ENCODE measurements at places on chromosomes 12 and 14.

DNA sequence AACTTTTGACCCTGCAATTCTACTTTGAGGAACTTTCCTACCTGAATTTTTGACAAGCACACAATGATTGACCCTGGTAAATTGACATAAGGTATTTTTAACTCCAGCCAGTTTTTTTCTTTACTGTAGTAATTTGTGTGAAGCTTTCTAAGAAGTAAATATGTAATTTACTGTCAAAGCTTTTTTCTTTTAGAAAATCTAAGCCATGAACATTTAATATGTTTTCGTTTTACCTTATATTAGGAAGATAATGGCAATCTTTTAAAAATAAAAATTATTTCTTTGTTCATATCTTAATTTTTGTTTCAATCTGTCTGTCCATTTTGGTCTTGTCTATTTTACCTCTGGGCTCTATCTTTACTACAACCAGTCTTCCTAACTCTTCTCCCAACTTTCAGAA is 279.9 kb downstream of the FBXL14 start:
- DNase-seq: no peak

GRCh38 chr12:120720234-120720986 is 5.2 kb upstream of the ACADS start:
- no peak for DNase-seq

DNA sequence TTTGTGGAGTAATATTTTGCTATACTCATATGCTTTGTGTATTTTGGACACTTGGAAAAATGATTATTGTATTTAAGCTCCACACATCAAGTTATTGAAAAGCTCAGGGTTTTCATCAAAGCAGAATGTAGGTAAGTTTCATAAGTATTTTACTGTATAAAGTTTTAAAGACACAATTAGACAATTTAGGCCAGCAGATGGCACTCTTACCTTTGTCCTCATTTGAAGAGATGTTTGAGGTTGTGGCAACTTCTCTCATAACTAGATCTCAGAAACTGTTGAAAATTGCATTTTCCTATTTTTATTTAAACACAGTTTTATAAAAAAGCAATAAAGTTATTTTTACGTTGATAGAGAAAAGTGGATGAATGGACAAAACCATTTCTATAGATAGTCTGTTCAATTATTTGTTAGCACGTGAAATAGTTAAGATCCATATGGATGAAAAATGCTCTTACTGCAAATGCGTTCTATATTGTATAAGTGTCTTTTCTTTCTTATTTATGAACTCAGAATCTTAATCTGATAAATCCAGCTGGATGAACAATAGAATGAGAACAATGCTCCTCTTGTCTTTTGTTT is 300.0 kb downstream of the AEBP2 start:
- DNase-seq: peak; percentile 28

GRCh38 chr12:115988625-115989563 is 288.6 kb downstream of the MED13L start:
- DNase-seq: no peak

- no peak for DNase-seq
These were observed 7.3 kb upstream of the MGP start for GRCh38 chr12:14892726-14893505.

GRCh38 chr14:22164616-22165015 is 424.4 kb downstream of the DAD1 start:
- no peak for DNase-seq

GRCh38 chr12:88650715-88651114 is 70.4 kb upstream of the KITLG start:
- DNase-seq: no peak

DNA sequence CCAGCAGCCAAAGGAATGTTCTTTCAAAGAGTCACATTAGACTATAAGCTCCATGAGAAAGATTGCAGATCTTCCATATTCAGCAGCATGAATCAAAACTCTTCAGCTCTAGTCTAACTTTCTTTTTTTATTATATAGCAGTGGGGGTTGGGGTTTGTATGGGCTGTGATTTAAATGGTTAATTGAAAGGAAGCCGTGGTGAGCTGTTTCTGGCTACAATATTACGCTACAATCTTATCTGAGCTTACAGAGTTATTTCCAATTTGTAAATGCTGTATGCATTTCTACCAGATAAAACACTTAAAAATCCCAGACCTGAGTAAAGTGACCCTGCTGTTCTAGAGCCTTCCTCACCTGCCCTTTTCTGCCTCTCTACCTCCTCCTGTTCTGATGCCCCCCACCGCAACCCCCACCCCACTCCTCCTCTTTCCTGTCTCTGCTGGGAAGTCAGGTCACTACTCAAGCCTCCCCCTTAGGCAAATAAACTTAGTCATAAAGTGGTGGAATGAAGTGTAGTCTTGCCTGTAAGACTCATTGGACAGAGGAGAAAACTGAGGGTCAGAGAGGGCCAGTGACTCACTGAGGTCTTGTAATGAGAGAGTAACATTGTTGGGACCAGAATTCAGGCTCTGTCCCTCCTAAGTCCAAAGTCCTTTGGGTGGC is 1089.5 kb downstream of the BCL11B start:
- DNase-seq: no peak

DNA sequence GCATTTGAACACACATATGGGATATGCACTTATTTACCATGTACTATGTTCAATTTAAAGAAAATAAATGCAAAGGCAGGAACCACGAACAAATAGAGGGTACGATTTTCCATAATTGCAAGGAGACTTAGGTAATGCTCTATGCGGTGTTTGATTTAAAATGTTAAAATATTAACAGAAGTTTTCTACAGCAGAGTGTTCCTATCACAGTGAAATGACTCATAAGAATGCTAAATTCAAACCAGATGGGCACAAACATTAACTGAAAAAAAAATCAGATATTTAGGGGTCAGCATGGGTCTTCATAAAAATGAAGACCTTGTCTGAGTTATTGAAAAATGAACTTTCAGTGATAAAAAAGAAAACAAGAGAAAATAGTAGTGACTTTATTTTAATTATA is 65.4 kb downstream of the LLPH start:
- no peak for DNase-seq

- no peak for DNase-seq
These were observed 266.0 kb downstream of the ALG10 start for GRCh38 chr12:34287986-34288962.

DNA sequence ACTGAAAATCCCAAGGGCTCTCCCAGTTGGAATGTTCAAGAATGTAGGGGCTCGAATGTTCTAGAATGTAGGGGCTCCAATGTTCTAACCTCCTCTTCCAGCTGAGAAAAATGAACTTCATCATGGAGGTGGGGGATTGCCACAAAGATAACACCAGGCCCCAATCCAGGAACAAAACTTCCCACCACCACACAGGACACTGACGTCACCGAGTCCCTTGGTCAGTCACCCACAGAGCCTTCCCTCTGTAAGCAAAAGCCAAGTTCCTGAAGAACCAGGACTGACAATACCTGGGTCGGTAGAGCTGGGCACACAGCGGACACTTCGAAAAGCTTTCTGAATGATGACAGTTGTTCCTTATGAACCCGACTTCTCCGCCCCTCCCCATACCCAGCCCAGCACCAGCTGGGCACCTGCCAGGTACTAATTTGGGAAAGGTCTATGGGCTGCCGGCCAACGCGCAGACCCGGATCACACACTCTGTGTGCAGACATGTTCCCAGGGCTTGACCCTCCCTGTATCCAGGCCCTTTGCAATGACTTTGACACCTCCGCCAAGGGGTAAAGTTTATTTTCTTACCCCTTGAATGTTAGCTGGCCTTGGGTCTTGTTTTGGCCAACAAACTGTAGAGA is 18.9 kb downstream of the ITPK1 start:
- DNase-seq: no peak

GRCh38 chr14:56816574-56817391 is 6.5 kb upstream of the OTX2 start:
- DNase-seq: no peak

- DNase-seq: no peak
These were observed 9.7 kb upstream of the POP5 start for GRCh38 chr12:120590741-120591407.

- no peak for DNase-seq
These were observed 3.0 kb downstream of the MIS18BP1 start for GRCh38 chr14:45249856-45250575.

DNA sequence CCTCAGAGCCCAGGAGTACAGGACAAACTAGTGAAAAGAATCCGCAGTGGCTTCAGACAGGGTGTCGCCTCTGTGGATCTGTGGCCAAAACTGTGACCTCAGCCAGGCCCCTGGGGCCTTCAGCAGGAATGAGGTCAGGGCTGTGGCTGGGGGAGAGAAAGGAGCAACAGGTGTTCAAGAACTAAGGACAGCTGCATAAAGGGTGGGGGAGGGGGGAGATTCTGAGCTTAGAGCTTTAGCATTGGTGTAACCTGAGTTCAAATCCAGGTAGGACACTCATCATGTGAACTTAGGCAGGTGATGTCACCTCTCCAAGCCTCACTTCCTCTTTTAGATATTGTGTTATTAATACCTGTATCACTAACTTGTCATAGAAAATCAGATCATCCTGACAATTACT is 40.9 kb upstream of the CORO1C start:
- no peak for DNase-seq

GRCh38 chr12:1250641-1251040 is 259.6 kb downstream of the ERC1 start:
- DNase-seq: no peak

DNA sequence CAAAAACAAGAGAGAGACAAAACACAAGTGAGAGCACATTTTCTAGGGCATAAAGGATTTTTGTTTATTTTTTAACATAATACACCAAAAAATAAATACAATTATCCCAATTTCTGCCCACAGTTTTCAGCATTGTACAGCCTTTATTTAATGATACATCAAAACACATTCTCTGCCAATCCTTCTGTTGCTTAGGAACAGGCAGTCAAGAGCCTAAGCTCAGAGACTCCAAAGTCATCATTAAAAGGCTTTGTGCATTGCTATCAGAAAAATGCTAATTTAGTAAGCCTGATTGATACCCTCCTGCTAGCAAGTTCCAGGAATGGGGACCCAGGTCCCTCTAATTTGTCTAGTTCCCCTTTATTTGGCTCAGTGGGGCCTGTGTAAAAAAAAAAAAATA is 536.5 kb downstream of the RPS29 start:
- DNase-seq: peak; percentile 76

DNA sequence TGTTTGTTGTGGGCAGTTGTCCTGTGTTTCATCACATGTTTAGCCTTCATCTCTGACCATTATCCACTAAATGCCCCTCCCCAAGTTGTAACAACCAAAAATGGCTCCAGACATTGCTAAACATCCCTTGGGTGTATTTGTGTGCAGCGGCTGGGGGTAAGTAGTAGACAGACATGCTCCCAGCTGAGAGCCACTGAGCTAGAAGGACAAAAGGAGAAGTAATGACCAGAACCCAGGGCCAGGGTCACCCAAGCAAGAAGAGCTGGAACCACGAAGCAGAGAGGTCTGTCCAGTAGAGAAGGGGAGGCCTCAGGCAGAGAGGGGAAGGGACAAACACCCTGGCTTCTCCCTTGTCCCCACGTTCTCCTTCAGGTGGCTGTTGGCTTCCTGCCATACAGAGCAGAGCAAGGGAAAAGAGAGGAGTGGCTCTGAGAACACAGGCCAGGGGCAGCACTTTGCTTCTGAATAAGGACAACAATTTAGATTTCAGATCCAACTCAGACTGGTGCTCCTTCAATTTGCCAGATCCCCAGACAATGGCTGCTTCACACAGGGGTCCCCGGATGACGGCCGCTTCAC is 55.2 kb downstream of the NDUFA12 start:
- no peak for DNase-seq

- DNase-seq: no peak
These were observed 24.1 kb downstream of the NTN4 start for GRCh38 chr12:95766356-95767019.

DNA sequence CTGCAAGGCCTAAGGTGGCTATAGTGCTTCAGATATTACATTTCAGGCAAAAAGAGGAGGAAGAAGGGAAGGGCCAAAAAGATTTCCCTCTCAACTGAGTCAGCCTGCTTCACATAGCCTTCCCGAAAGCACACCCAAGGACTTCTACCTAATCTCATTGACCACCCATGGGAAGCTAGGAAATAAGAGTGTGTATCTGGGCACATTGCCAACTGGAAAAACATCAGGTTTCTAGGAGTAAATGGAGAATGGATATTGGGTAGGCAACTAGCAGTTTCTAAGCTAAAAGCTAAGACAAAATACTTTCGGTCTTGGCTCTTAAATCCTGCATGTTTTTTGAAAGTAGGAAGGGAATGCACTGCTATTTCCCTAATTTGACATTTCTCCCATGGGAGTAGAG is 221.7 kb upstream of the GRIP1 start:
- DNase-seq: peak; percentile 16

DNA sequence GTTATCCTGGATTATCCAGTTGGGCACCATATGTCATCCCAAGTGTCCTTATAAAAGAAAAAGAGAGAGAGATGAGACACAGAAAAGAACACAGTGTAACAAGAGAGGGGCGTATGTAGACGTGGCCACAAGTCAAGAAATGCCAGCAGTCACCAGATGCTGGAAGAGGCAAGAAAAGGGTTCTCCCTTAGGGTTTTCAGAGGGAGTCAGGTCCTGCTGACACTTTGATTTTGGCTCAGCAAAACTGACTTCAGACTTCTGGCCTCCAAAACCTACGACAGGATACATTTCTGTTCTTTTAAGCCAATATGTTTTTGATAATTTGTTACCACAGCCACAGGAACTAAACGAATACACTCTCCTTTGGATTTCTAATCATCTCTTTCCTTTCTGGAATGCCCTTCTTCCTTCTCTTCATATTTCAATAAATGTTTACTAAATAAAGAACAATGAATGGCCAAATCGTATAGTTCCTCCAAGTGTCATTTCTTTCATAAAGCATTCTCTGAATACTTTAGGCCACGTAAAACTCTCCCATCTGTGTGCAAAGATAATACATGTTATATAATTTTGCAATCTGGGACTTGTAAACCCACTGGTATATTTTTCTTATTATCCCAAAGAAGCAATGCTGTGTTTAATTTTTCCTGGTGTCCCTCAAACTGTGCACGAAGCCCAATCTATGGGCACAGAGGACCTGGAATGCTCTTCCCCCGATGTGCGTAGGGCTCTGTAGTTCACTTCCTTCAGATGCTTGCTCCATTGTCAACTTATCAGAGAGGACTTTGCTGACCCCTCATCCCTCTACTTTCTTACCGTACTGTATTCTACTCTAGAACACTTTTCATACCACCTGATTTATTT is 303.6 kb downstream of the CEP128 start:
- no peak for DNase-seq
